ENCODE measurements at places on chromosomes 11 and 22. TPM values are rescaled to one million over a fixed set of nuclear protein-coding genes. Genes with fewer than 3 reads are reported as not detected.

Gene SLC22A8
- total RNA-seq: not detected

Gene LGALS12
- total RNA-seq: not detected

Gene MS4A15
- total RNA-seq: not detected

Gene TIMP3
- 0.13 TPM for total RNA-seq

Gene FAM111B
- total RNA-seq: 3.8 TPM

Gene PHF21B
- not detected for total RNA-seq

Gene LDHAL6A
- not detected for total RNA-seq

Gene TCP11L1
- 20.3 TPM for total RNA-seq

Gene MS4A2
- 1.1 TPM for total RNA-seq

Gene OR52I2
- not detected for total RNA-seq

Gene ALX4
- total RNA-seq: not detected

Gene SLC22A12
- total RNA-seq: not detected

Gene TTLL1
- 6.9 TPM for total RNA-seq

Gene DDI1
- not detected for total RNA-seq

Gene SLC1A2
- total RNA-seq: 0.07 TPM

Gene CSNK2A3
- 0.32 TPM for total RNA-seq

Gene UCP2
- total RNA-seq: 241 TPM

Gene GSTT2B
- not detected for total RNA-seq

Gene OR5P2
- total RNA-seq: not detected

Gene WBP2NL
- total RNA-seq: 2.2 TPM

Gene CCND1
- total RNA-seq: 2.8 TPM

Gene C11orf87
- total RNA-seq: not detected

Gene SPTBN2
- 0.92 TPM for total RNA-seq

Gene TRAPPC4
- 78.5 TPM for total RNA-seq
